ENCODE measurements at places on chromosomes 16 and 17. TPM values are rescaled to one million over a fixed set of nuclear protein-coding genes. Genes with fewer than 3 reads are reported as not detected.

PLA2G10 gene
- not detected for total RNA-seq

ENPP7 gene
- not detected for total RNA-seq

KIF2B gene
- not detected for total RNA-seq

CCR7 gene
- total RNA-seq: 0.26 TPM

ITPRIPL2 gene
- 71.8 TPM for total RNA-seq

CCL4 gene
- not detected for total RNA-seq

CTRB1 gene
- total RNA-seq: not detected

SULT1A2 gene
- total RNA-seq: not detected

All from smooth muscle cell of the pulmonary artery (primary cell).